Cardiac septum (tissue), 1 donor: ENCODE measurements at places on chromosomes 12 and 14.

DNA sequence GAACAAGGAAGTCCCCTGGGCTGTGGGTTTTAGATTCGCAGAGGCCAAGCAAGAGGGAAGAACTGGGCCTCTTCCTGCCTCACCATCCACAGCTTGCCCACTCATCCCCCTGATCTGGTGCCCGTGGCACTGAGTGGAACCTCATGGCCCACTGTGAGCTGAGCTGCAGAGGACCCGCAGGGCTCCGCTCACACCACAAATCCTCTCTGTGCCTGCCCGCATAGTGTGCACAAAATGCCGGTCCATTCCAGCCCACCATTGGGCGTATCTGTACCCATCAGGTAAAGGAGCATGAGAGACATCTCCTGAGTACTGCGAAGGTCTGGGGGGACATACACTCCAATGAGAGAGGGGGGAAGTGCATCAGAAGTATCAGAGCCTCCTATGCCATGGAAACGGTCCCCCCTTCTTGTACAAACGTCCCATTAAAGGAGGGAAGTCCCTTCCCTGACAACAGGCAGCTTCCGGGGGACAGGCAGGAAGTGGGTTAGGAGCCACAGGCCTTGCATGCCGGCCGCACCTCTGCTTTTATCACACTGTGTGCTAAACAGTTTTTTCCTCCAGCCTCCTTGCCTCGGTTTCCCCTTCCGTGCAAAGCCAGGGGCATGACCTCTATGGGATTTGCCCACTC is 309.4 kb upstream of the DIO3 start:
- no peak for DNase-seq

DNA sequence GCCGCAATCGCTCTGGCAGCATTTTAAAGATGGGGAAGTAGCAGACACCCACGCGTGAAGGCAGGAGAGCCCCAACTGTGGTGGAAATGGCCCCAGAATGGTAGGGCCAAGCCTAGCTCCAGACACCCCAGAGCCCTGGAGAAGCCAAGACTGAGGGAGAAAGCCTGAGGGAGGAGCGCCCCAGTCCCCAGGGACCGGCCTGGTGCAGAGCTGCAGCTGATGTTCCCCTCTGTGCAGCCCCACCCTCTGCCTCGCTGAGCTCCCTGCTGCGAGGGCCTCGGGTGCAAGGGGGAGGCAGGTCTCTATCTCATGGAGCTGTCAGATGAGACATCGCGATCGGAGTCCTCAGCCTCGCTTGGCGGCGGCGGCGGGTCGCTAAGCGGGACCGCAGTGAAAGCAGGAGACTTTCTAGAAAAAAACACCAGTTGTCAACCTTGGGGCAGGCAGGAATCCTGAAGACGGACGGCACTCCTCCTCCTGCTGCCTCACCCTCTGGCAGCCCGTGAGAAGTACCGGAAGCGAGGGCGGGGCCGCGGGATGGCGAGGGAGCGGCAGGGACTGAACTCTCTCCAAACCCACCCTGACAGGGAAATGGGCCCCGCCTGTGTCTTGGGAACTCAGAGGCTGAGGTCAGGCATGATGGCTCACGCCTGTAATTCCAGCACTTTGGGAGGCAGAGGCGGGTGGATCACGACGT is 6.0 kb downstream of the GAPDH start:
- peak; percentile 91 for DNase-seq

- no peak for DNase-seq
Measured at GRCh38 chr14:21498540-21499526, 12.3 kb downstream of the METTL3 start.

GRCh38 chr14:92175811-92176210 is 54.0 kb downstream of the CPSF2 start:
- DNase-seq: no peak

GRCh38 chr14:99467336-99468078 is 13.2 kb downstream of the SETD3 start:
- DNase-seq: no peak

GRCh38 chr14:87547536-87547935 is 445.4 kb downstream of the GALC start:
- DNase-seq: no peak

DNA sequence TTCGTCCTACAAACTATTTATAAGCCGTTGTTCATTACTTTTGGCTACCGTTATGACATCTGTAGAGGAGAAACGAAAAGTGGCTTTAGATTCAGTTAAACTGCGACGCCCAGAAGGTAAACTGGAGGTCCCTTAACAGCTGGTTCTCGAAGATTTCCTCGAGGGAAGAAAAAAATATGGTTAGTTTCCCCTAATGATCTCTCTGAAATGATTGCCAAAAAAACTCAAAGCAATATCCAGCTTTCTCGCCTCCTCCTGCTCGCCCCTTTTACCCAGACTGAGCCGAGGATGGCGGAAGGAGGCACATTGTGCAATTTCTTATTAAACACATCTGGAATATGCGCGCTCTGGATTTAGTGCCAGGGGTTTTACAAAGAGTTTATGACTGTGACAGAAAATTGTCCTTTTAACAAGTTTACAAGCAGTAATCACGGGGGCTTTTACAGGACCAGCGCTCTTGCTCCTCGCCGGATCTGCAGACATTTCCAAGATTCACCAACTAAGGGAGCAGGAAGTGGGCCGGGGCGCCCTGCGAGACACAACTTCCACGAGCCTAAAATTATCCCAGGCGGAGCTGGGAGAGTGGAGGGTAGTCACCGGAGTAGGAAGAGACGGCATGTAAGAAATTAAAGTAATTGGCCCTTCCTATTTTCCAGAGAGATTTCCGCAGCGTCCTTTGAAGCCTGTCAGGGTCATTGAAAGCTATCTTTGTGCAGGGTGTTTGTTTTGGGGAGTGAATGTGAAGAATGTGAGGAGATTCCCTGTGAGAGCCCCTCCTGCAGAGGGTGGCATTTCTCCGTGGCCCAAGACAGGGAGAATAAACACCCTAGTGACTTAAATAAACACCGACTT is 5.6 kb downstream of the SIX1 start:
- no peak for DNase-seq
